ENCODE measurements at places on chromosomes 16 and 17.

DNA sequence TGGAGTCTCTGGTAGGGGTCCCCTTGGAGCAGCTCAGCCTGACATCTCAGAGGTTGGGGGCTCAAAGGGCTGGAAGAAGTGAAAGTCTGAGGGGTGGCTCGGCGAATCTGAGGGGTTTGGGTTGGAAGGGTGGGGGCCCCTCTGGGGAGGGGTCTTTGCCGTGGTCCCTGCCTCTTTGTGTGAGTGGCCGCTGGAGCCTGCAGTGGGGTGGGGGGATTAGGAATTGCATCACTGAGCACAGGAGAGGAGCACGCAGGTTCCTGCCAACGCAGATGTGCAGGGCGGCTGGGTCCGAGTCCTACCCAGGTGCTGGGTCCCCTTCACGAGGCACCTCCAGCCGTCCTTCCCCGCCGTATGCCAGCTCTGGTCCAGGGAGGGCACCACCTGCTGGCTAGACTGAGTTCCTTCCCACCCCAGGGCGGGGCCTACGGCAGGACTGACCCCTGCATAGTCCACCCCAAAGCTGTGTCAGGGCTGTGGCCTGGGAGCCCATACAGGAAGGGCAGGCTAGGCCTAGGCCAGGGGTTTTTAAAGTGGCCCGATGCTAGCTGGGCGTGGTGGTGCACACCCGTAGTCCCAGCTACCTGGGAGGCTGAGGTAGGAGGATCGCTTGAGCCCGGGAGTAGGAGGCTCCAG lies 9.9 kb downstream of the FMNL1 start:
- DNase-seq, result peak; percentile 66

DNA sequence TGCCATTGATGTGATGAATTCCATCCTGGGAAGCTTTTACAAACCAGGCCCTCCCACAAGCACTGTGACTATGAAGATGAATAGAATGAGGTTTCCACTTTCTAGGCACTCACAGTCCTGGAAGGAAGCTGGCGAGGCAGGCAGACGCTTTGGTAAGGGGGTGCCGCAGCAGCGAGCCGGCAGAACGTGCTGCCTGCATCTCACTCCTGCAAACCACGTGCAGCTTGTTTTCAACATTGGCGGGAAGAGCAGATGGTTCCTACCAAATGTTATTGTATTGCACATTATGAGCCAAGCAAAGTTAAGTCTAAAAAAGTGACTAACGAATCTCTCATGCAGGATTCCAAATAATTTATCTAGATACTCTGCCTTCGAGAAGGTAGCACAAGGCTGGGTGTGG lies 3.7 kb upstream of the DNAI2 start:
- DNase-seq, result no peak

GRCh38 chr16:2692948-2693651 lies 10.8 kb downstream of the KCTD5 start:
- DNase-seq, result no peak

DNA sequence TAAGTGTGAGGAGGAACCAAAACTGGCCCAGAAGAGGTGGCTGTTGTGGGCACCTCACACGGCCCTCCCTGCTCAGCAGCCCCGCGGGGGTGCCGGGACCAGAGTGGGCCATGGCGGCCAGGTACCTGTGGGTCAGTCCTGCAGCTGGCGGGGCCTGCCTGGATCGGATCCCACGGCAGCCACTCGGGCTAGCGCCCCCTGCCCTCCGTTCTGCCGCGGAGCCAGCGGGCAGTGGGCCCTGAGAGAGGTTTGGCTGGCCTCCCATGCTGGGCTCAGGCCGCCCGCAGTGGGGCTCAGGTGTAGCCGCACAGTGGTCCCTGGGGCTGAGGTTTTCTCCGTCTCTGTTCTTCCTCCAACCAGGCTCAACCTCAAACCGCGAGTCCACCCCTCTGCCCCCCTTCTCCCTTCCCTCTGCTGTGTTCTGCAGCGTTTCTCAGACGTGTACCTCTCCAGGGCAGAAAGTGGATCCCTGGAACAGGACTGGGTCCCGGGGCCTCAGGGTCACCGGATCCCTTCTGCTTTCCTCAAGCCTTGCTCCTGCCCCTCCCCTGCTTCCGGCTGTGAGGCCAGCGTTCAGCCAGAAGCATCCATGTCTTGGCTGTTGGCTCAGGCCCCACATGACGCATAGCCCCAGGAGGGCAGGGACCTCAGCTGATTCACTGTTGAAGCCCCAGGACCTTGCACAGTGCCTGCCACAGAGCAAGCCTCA lies 28.6 kb upstream of the ITGA3 start:
- peak; percentile 90 for DNase-seq

- DNase-seq, result no peak
Observed at GRCh38 chr17:29294580-29294900, 592 bp upstream of the NUFIP2 start.

DNA sequence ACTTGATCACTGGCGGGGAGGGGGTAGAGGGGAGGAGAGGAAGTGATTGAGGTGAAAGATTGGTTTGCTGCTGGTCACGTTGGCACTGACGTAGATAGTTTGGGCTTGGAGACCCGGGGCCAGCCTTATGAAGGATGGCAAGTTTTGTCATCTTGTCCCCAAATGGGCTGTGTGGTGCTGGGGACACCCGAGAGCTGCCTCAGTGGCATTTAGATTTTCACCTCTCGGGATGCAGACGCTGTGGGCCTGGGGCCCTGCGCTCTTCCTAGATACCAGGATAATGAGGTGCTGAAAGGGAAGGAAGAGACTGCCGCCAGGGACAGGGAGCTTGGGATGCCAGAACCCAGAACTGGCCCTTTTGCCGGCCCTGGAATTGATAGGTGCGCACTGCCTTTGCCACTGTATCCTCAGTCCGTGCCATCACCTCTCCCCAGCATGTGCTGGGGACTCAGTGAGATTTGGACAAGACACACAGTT lies 1.4 kb upstream of the SOCS3 start:
- DNase-seq, result no peak

DNA sequence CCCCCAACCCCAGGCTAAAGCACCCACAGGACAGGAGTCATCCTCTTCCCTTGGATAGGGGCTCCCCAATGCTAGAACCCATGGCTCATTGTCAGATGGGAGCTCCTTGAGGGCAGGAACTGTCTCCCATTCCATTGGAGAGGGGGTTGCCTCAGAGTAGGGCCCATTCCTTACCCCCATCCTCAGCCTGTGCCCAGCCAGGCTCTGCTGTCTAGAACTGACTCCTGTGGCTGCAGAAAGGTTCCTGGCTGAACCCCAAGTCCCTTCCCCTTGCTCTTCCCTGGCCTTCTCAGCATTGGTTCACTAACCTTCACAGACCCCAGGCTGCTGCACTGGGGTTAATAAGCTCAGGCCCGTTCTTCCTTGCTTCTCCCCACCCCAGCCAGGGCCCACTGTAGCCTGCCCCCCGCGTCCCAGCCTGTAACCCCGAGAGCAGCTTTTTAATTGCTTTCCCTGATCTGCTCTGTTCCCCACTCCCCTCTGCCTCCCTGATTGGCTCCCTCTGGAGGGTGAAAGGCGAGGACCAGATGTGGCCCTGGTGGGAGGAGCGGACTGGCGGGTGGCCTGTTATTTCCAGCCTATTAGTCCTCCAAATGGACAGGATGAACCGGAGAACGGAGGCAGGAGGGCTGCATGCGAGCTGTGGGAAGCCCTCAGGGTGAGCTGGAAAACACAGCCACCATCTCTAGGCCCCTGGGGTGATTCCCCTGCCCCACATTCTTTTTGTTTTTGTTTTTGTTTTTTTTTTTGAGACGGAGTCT lies 6.0 kb upstream of the GFAP start:
- DNase-seq, result peak; percentile 57

GRCh38 chr17:39742126-39742855 lies 4.6 kb downstream of the GRB7 start:
- no peak for DNase-seq

GRCh38 chr16:49534901-49535610 lies 161.5 kb downstream of the C16orf78 start:
- DNase-seq, result no peak

DNA sequence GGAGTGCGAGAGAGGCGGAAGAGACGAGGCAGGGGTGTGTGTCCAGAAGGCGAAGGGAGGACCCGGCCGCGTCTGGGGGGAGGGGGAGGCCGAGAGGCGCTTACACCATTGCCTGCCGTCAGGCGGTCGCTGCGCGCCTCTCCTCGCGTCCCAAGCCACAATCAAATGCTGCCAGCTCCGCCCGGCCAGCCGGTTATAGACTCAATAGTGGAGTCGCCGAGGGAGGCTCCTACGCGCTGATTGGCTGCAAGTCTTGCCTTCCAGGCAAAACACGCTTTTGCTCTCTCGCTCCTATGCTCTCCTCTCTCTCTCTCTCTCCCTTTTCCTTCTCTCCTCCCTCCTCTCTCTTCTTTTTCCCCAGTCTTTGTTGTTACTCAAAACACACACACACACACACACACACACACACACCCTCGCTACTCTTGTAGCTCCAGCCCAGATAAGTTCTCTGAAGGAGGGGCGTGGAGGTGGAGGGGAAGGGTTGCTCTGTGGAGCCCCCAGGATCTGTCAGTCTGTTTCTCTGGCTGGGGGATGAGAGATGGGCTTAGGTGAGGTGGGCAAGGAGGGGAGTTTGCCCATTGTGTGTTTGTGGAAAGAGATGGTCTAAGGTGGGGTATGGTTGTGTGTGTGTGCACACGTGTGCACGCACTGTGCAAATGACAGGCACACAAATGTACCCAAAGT lies at the start of gene DLX3:
Gene DLX3 (minus strand): TSS at position 170 of the 684 bp plus-strand sequence. CDS start 226 bp downstream, outside the sequence.
- peak; percentile 86 for DNase-seq

GRCh38 chr17:79835470-79835899 lies 3.8 kb downstream of the CBX4 start:
- no peak for DNase-seq

DNA sequence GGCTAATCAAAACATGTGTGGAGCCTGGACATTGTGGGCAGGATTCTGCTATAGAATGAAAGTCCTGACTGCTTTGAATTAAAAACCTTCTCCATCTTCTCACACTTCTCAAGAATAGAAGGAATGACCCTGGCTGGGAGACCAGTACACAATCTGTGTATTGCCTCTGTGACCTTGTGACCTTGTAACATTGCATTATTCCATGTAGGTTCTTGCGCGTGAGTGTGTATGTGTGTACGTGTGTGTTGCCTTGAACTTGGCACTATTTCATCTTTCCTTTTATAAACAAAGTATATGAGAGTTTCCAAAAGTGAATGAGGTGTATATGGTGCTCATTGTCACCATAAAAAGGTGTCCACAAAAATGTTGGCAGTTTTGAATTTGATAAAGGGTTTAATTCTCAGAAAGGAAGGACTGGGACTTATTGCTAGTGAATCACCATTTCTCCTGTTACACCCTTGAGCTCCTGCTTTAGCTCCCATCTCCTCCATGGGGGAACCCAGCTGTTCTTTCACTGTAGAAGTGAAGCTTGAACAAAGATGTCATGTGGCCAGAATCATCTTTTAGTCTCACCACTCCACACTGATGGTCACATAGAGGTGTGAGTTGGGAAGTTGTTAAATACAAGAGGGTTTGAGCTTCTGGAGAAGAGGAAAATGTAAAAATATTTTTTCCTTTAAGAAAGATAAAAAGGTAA lies 244.9 kb downstream of the FTO start:
- no peak for DNase-seq

DNA sequence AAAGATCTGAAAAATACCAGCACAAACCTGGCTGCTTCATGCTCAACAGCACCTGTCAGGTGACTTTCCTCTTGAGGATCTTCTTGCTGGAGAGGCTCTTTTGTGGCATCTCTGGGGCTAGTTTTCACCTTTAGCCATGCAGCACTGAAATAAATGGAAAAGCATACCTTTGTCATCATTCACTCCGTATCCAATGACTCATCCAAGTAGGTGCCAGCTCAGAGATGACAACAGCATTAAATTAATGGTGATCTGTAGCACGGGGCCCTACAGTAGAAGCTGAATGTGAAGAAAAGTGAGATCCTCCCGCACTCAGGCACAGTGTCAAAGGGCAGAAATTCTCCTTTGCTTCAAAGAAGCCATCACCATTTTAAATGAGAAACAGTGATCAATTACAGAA lies 32.2 kb downstream of the KIAA0753 start:
- DNase-seq, result no peak

- no peak for DNase-seq
Observed at GRCh38 chr16:80587071-80587470, 46.3 kb downstream of the DYNLRB2 start.

DNA sequence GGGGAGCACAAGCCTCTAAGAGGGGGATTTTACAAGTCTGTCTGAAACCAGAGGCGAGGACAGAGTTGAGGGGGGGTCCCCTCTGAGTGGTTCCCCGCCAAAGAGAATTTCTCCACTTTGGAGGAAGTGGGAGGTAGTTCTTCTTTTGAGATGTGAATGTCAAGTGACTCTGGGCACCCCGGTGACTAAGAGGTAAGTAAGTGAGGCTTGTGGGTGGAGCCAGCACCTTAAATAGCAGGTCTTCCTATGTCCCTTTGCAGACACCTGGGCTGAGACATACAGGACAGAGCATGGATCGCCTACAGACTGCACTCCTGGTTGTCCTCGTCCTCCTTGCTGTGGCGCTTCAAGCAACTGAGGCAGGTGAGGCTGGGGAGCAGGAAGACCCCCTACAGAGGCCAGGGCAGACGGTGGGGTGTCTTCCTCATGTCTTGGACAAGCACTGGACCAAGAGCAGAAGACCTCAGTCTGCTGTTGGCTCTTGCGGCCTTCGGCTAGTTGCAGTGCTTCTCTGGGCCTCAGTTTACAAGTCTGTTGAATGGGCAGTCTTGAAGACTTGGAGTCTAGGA lies at the start of gene CCL22:
Gene CCL22 (plus strand): TSS at position 257 of the 569 bp plus-strand sequence. CDS start 34 bp downstream, at position 291.
- DNase-seq, result no peak

GRCh38 chr17:31357091-31357490 lies 34.4 kb upstream of the RAB11FIP4 start:
- DNase-seq, result no peak

DNA sequence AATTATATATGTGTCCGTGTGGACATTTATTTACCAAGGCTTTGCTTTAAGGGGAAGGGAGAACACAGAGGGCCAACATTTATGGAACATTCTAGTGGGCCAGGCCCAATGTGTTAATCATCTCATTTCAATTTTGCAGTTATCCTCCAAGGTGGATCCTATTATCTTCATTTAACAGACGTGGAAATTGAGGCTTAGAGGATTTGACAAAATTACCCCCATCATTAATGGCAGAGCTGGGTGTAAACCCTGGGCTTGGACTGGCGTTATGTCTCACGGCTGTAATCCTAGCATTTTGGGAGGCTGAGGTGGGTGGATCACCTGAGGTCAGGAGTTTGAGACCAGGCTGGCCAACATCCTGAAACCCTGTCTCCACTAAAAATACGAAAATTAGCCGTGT lies 26.4 kb downstream of the PITPNC1 start:
- no peak for DNase-seq

GRCh38 chr17:39530513-39530912 lies 69.2 kb downstream of the CDK12 start:
- DNase-seq, result no peak

GRCh38 chr16:48617104-48617705 lies 7.2 kb upstream of the N4BP1 start:
- DNase-seq, result peak; percentile 27
